T-cell (primary cell): ENCODE measurements at places on chromosomes 12 and 14.

DNA sequence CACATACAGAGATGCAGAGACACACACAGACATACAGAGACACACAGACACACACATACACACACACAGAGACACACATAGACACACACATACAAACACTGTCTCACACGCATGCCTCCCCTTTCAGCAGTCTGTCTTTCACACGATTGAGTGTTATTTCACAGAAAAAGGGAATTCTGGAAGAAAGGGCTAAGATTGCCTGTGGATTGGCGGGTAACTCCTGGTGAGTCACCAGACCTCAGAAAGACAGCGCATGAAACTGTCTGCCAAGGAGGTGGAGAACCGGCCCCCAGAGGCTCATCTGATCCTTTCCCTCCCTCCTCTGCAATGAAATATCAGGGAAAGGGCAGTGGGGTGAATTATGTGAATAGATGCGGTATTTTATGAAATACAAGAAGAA, 127.2 kb upstream of the GSC start:
- DNase-seq = no peak

GRCh38 chr12:27973487-27973890, 956 bp upstream of the PTHLH start:
- DNase-seq = no peak

DNA sequence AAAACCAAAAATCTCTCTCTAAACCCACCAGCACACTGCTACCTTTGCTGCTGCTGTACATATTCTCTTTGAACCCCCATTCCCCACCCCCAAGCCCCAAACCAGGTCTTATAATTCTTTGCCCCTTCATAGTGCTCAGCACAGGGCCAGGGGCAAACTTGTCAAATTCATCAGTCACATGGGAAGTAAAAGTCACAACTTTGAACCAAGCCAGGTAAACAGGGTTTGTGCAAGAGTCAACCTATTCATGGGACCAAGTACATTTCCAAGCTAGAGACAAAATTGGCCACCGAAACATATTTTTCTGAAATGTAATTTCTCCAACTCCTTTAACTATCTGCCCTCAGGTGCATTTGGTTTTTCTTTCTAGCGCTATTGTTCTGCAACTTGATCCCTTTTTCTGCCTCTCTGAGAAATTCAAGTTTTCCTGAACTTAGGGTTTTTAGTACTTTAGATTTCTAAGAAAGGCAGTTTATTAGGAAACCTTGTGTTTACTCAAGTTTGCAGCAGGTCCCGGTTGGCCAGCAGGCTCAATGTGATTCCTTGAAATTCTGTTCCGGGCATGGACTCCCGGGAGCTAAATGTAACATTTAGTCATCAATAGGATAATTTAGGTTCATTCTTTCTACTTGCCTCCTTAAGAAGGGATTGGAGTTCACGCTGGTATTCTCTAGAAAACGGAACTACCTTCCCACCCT, 230.5 kb downstream of the EFCAB11 start:
- no peak for DNase-seq

- no peak for DNase-seq
These were observed 66.6 kb downstream of the GALNT8 start for GRCh38 chr12:4786795-4787194.

DNA sequence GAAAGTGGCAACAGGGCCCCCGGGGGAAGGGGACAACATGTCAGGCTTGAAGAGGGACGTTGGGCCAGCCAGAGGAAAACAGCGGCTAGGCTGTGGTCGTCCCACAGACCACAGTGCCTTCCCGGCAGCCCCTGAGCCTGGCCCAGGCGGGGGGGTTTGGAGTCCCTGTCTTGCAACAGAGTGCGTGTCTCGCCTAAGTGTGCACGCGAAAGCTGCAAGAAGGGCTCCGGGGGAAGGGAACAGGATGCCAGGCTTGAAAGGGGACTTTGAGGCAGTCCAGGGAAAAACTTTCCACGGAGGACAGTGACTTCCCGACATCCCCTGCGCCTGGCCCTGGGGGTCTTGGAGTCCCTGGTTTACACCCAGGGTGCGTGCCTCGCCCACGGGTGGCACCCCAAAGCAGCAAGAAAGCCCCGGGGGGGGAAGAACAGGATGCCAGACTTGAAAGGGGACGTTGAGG, 157.5 kb upstream of the ALG10B start:
- DNase-seq = no peak

DNA sequence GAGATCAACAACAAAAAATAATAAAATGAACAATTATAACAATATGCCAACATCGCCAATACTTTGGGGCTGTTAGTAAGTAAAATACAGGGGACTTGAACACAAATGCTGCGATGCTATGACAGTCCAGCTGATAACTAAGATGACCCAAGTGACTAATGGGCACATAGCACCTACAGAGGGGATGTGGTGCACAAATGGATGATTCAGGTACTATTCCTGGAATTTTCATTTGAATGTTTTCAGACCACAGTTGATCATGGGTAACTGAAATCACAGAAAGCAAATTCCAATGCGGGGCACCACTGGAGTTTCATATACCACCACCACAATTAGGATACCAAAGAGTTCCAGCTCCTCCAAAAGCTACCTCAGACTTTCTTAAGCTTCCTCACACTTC, 82.9 kb downstream of the RCOR1 start:
- no peak for DNase-seq

DNA sequence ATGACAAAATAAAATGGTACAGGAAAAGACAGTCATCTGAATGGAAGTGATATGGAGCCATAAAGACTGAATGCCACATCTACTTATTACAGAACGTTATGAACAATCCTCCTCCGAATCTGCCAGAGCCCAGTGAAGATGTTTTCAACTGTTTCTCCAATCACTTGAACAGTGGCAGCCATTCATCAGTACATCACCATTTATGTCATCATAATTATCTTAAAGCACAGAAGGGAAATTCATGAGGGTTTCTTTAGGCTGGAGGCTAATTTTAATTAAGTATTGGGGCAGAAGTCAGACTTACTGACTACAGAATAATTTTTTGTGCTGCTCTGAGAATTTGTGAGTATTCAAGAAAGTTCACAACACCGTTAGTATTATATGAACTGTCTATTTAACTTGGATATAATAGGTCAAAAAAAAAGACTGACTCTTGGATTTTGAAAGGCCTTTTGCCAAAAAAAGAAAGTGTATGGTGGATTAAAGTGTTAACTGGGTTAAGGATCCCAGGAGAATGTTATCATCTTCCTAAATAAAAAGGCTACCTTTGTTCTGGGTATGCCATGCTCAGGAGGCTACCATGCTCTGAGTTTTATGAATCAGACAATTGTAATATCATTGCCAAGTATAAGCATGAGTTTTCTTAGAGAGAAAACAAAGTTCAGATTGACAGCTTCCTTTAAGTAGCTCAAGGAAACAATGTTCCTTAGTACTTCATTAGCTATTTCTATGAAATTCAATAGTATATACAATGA, 40.1 kb downstream of the PDZRN4 start:
- no peak for DNase-seq

GRCh38 chr14:65566820-65567522, 154.4 kb downstream of the FUT8 start:
- DNase-seq = no peak

DNA sequence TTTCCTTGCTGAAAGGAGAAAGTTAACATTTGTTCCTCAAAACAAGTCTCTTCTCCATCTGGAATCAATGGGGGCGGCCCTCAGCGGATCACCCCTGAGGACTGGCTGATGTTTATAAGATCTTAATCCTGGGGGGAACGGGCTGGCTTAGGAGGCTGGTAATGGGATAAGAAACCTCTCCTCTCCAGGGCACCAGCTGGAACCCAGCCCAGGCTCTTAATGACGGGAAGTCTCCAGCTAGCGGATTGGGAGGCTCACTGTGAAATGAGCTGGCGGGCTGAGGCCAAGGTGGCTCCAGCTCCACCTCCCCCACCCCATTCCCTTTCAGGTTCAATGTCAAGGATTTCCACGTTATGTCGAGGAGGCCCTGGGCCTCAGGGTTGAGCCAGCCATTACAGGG, 1133.0 kb downstream of the VRK1 start:
- no peak for DNase-seq

DNA sequence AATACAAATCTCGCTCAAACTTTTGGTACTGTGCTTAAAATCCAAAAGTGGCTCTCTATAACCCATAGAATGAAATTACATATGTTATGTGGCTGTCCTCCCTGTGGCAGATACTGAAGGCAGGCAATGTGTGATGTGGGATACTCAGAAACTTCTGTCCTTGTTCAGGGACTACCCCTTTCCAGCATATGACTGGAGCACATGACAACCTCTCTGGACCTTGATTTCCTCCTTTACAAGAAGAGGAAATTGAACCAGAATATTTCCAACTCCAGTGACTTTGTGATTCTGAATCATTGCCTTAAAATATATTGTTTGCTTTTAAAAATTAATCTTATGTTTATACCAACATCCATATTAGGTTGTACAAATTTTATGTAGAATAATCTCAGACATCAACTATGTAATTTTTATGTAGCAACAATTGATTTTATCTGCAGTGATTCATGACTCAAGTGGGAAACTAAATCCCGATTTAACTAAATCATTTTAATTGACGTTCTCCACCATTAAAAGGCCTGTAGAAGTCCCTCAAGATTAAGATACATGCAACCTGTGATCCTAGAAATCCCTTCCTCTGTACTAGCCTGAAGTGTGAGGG, 162.4 kb downstream of the AKAP6 start:
- no peak for DNase-seq

DNA sequence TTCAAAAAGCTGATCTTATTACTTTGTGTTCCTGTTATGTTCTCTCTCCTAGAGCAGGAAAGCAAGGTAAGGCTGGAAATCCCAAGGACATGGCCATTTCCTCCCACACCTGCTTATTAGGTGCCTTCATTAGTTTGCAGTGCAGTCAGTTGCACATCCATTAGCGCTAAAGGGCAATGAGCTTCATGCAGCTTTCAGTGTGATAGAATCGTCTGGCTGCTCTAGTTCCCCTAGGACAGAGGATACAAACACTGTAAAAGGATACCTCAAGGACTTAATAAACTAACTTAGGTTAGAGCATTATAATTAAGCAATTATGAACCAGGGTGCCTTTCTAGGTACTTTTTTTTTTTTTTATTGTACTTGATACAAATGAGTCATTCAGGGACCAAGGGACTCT, 21.1 kb downstream of the TMEM117 start:
- no peak for DNase-seq

GRCh38 chr12:46260913-46261476, 7.8 kb downstream of the SLC38A1 start:
- no peak for DNase-seq

GRCh38 chr14:68223631-68224030, 404.1 kb downstream of the RAD51B start:
- no peak for DNase-seq

- no peak for DNase-seq
These were observed 386.3 kb upstream of the TMTC1 start for GRCh38 chr12:30169839-30170591.

DNA sequence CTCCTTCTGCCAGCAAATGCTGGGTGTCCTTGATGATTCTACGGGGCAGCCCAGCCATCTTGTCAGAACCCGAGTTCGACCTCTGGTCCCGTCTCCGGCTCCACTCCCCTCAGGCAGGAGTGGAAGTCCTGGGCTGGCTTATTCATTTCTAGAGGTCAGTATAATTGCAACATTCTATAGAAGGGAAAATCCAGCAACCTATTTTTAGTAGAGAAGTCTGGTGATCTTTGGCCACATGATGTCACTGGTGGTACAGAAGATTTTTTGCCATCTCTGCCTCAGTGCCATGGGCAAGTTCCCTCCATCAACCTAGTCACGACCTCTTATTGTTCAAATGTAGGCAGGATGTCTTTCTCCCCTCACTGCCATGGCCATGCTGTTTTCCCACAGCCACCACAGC, 22.4 kb downstream of the OR10G2 start:
- no peak for DNase-seq

- DNase-seq = no peak
These were observed 400.2 kb downstream of the BCL11B start for GRCh38 chr14:98871796-98872195.

- no peak for DNase-seq
These were observed 103.0 kb downstream of the C12orf42 start for GRCh38 chr12:103392722-103393121.

DNA sequence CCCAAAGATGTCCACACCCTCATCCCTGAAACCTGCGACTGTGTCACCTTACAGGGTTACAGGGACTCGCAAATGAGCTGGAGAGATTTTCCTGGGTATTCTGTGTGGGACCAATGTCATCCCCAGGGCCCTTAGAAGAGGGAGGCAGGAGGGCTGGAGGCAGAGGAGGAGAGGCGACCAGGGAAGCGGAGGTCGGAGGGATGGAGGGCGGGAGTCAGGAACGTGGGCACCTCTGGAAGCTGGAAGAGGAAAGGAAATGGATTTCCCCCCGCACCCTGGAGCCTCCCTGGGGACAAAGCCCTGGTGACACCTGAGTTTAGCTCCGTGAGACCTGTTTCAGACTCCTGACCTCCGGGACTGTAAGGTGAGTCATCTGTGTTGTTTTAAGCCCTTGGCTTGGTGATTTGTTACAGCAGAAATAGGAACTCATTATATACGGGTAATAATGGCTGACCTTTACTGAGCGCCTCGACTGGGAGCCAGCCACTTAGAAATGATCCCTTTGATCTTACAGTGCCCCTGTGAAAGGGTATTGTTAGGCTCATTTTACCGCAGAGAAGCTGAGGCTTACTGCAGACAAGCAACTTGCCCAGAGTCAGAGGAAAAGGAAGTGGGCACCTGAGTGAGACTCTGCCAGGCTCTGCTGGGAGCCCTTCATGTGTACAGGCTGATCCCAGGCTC, 29.3 kb upstream of the FZD10 start:
- DNase-seq = no peak

- DNase-seq = no peak
These were observed 1352.9 kb downstream of the TMEM121 start for GRCh38 chr14:106879241-106879640.

DNA sequence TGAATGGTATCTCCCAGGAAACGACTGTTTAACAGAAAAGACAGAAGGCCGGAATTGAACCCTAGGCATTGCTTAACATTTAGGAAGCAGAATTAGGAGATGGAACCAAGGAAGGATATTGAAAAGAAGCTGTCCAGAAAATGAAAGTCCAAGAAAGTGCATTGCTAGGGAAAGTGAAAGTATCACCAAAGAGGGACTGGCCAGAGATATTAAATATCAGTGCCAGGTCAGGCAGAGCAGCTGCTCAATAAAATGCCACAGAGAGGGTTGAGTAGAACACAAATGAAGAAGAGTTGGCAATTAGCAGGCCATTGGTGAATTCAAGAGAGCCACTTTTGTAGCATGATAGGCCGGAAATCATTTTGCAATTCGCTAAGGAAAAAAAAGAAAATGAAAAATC, 101.6 kb downstream of the CFAP54 start:
- no peak for DNase-seq

DNA sequence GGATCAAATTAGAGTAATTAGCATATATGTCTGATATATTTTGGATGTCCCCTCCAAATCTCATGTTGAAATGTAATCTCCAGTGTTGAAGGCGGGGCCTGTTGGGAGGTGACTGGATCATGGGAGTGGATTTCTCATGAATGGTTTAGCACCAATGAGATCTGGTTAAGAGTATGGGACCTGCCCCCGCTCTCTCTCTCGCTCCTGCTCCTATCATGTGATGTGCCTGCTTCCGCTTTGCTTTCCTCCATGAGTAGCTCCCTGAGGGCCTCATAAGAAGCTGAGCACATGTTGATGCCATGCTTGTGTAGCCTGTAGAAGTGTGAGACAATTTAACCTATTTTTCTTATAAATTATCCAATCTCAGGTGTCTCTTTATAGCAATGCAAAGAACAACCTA, 73.1 kb downstream of the PAWR start:
- DNase-seq = no peak

GRCh38 chr14:91891721-91892220, 24.4 kb upstream of the TC2N start:
- DNase-seq = no peak

- no peak for DNase-seq
These were observed 1.2 kb upstream of the NEMP1 start for GRCh38 chr12:57079821-57080220.

GRCh38 chr12:93802698-93803423, 125.7 kb downstream of the CRADD start:
- DNase-seq = no peak
